ENCODE measurements at places on chromosomes 6 and 20.

GRCh38 chr6:106892186-106892585 is 82.3 kb downstream of the CD24 start:
- H3K4me1 ChIP-seq: no peaks in the 10 kb centered on the region
- no peaks in the 10 kb centered on the region for H3K36me3 ChIP-seq
- H3K27ac ChIP-seq: no peak overlapping the region
- H3K27me3 ChIP-seq: no peaks in the 10 kb centered on the region
- DNase-seq: no peak
- H3K4me3 ChIP-seq: no peak overlapping the region

- no peak for DNase-seq
- no peaks in the 10 kb centered on the region for H3K27me3 ChIP-seq
- H3K4me1 ChIP-seq: peaks cover 47% of the 10 kb centered on the region
- H3K4me3 ChIP-seq: no peak overlapping the region
- H3K36me3 ChIP-seq: peaks cover 58% of the 10 kb centered on the region
These were observed 8.2 kb downstream of the CDC25B start for GRCh38 chr20:3804254-3804751.

GRCh38 chr6:27742833-27743573 is 169.2 kb downstream of the OR2B2 start:
- H3K4me3 ChIP-seq: no peak overlapping the region
- H3K36me3 ChIP-seq: no peaks in the 10 kb centered on the region
- H3K27me3 ChIP-seq: no peaks in the 10 kb centered on the region
- H3K4me1 ChIP-seq: no peaks in the 10 kb centered on the region

GRCh38 chr6:97925504-97925903 is 642.5 kb upstream of the MMS22L start:
- H3K27me3 ChIP-seq: no peaks in the 10 kb centered on the region
- no peaks in the 10 kb centered on the region for H3K4me1 ChIP-seq
- DNase-seq: no peak
- H3K27ac ChIP-seq: no peak overlapping the region
- H3K36me3 ChIP-seq: no peaks in the 10 kb centered on the region

DNA sequence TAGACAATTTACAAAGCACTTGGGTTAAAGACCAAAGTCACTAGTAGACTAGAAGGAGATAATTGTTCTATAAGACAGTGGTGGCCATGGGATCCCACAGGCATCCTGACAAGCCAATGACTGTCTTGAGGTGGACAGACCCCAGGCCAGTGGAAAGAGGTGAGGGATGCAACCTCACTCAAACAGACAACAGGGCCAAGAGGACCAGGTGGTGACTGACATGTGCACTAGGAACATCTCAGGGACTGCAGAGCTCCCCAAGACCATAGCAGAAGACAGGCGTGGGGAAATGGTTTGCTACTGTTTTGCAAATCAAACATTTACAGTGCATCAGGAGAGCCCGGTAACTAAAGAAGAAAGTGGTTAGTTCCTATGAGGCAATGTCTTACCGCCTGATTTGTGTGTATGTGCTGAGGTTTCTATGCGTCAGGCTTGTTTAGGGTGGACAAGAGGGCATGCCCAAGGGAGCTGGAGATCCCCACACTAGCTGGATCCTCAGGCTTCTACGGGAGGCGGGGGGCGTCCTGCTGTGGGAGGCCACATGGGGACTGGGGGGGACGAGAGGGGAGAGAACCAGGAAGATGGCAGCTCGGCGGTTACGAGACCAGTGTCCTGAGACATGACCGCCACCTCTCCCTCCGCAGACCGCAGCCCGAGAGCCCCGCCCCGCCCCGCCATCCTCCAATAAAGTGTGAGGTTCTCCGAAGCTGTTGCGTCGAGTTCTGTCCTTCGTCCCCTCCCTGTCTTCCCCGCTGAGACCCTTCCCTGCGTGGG is 623 bp upstream of the MRPS26 start:
- peak overlapping the region; percentile 83 for H3K27ac ChIP-seq
- peak overlapping the region; percentile 43 for H3K4me3 ChIP-seq
- peaks cover 11% of the 10 kb centered on the region for H3K4me1 ChIP-seq
- peak; percentile 76 for DNase-seq
- H3K36me3 ChIP-seq: peaks cover 19% of the 10 kb centered on the region

GRCh38 chr20:57509665-57510237 is 15.2 kb downstream of the CTCFL start:
- no peak overlapping the region for H3K27ac ChIP-seq
- no peak overlapping the region for H3K4me3 ChIP-seq
- H3K27me3 ChIP-seq: no peaks in the 10 kb centered on the region
- DNase-seq: no peak
- H3K4me1 ChIP-seq: no peaks in the 10 kb centered on the region

DNA sequence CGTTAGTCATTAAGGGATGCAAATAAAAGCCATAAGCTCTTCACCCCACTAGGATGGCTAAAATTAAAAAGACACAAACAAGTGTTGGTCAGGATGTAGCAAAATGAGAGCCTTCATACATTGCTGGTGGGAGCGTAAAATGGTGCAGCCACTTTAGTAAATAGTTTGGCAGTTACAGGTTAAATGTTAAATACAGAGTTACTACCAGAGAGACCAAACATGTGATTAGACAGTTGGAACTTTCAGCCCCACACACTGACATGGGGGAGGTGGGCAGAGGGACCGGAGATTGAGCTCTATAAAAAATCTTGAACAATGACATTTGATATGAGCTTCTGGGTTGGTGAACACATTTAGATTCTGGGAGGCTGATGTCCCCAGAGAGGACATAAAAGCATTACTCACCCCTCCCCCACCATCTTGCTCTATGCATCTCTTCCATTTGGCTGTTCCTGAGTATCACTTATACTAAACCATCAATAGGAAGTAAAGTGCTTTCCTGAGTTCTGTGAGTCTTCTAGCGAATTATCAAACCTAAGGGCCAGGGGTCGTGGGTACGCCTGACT is 20.4 kb upstream of the ZNF318 start:
- no peak for DNase-seq
- peaks cover 15% of the 10 kb centered on the region for H3K27me3 ChIP-seq
- no peak overlapping the region for H3K27ac ChIP-seq
- H3K4me3 ChIP-seq: no peak overlapping the region
- no peaks in the 10 kb centered on the region for H3K36me3 ChIP-seq

GRCh38 chr20:62400021-62400420 is 7.1 kb downstream of the CABLES2 start:
- no peaks in the 10 kb centered on the region for H3K27me3 ChIP-seq
- no peak overlapping the region for H3K4me3 ChIP-seq
- DNase-seq: no peak
- no peak overlapping the region for H3K27ac ChIP-seq

DNA sequence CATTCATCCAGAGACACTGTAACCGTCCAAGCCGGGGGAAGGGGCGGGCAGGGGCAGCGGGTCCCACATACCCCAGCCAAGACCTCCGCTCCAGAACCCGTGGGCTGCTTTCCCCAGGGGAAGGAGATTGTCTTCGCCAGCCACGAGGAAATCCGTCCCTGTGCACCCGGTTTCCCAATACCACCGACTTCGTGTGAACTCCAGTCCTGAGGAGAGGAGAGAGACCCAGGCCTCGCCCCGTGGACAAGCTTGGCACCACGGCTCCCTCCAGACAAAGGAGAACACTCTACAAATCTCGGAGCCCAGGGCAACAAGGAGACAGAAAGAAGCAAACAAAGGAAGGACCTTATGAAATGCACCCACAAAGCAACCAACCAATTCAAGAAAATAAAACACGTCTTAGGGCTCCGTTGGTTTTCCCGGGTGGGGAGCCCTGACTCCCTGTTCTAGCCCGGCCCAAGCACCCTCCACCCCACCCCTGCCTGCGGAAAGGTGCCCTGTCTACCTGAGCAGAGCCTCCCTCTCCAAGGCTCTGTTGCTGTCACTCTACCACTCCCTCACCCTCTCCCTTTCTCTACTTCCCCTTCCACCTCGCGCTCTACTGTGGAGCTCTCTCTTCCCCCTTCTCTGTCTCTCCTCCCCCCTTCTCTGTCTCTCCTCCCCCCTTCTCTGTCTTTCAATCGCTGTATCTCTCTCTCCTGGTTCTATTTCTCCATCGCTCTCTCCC is 1382.8 kb upstream of the DEFB115 start:
- H3K4me1 ChIP-seq: no peaks in the 10 kb centered on the region
- no peaks in the 10 kb centered on the region for H3K36me3 ChIP-seq
- H3K27ac ChIP-seq: no peak overlapping the region
- DNase-seq: no peak
- H3K27me3 ChIP-seq: no peaks in the 10 kb centered on the region

- peak; percentile 9 for DNase-seq
- H3K36me3 ChIP-seq: peaks cover 1% of the 10 kb centered on the region
- H3K4me1 ChIP-seq: no peaks in the 10 kb centered on the region
- no peak overlapping the region for H3K4me3 ChIP-seq
- H3K27ac ChIP-seq: no peak overlapping the region
These were observed 193.1 kb upstream of the SIM1 start for GRCh38 chr6:100657678-100658330.

Data from fibroblast of lung (primary cell).